Nasal cavity respiratory epithelium epithelial cell of viscerocranial mucosa (primary cell): ENCODE measurements at places on chromosomes 11 and 22. TPM values are rescaled to one million over a fixed set of nuclear protein-coding genes. Genes with fewer than 3 reads are reported as not detected.

The CBLIF gene
- total RNA-seq, result not detected in 2 replicates

The CASP5 gene
- 0.50 and 1.0 TPM in 2 replicates for total RNA-seq

The GLYAT gene
- total RNA-seq, result not detected in 2 replicates

The CCDC15 gene
- total RNA-seq, result 1.00 and 3.1 TPM in 2 replicates

The TMEM151A gene
- total RNA-seq, result under 0.01 and 0.07 TPM in 2 replicates

The OR51B2 gene
- not detected in 2 replicates for total RNA-seq

The PRODH gene
- 6.2 and 9.4 TPM in 2 replicates for total RNA-seq

The OR51E2 gene
- total RNA-seq, result not detected in 2 replicates

The PLEKHB1 gene
- total RNA-seq, result 0.21 TPM in 1 of 2 replicates, not detected in the other

The UBQLN3 gene
- not detected in 2 replicates for total RNA-seq

The MAP6 gene
- under 0.01 and 0.50 TPM in 2 replicates for total RNA-seq

The SLC43A1 gene
- 2.0 and 2.1 TPM in 2 replicates for total RNA-seq

The ZNF74 gene
- 15.7 and 21.4 TPM in 2 replicates for total RNA-seq
